ENCODE measurements at places on chromosomes 13 and 19. TPM values are rescaled to one million over a fixed set of nuclear protein-coding genes. Genes with fewer than 3 reads are reported as not detected.

Gene SMIM24
- total RNA-seq = 0.69 TPM

Gene MUC16
- 0.23 TPM for total RNA-seq

Gene TMPRSS9
- 0.03 TPM for total RNA-seq

Gene KIR2DL1
- not detected for total RNA-seq

Gene POSTN
- not detected for total RNA-seq

Measured in A549 treated with GW870086 at 1 μM for 4 hours (cell line).